ENCODE measurements at places on chromosomes 2 and 18. TPM values are rescaled to one million over a fixed set of nuclear protein-coding genes. Genes with fewer than 3 reads are reported as not detected.

The DLX2 gene
- 1.1 TPM for total RNA-seq

The CFC1 gene
- total RNA-seq: not detected

The INHBB gene
- total RNA-seq: 2.2 TPM

The ZNF397 gene
- 5.1 TPM for total RNA-seq

The WDR33 gene
- total RNA-seq: 20.1 TPM

The CXCR1 gene
- not detected for total RNA-seq

The SCYGR4 gene
- total RNA-seq: not detected

The NDC80 gene
- total RNA-seq: 46.9 TPM

The GYPC gene
- total RNA-seq: not detected

The KCNG2 gene
- total RNA-seq: not detected

The CASP8 gene
- total RNA-seq: 26.1 TPM

The KIAA2012 gene
- not detected for total RNA-seq

The RPRM gene
- total RNA-seq: not detected

The DPY30 gene
- total RNA-seq: 62.9 TPM

The MOGAT1 gene
- total RNA-seq: not detected

The MAL gene
- total RNA-seq: not detected

The IWS1 gene
- total RNA-seq: 39.5 TPM

The RSAD2 gene
- total RNA-seq: not detected

The CAPN10 gene
- 37.9 TPM for total RNA-seq

The VAMP8 gene
- total RNA-seq: 2.6 TPM

The WIPF1 gene
- total RNA-seq: 10.3 TPM

The COL3A1 gene
- not detected for total RNA-seq

The VSNL1 gene
- not detected for total RNA-seq

The MEP1B gene
- not detected for total RNA-seq

The CHST9 gene
- not detected for total RNA-seq

The SPDYA gene
- total RNA-seq: 0.19 TPM

The SELENOI gene
- 15.5 TPM for total RNA-seq

The ACMSD gene
- not detected for total RNA-seq

The CHRND gene
- not detected for total RNA-seq

The NGEF gene
- total RNA-seq: 2.7 TPM

The ATOH8 gene
- 3.8 TPM for total RNA-seq

The SUMO1 gene
- total RNA-seq: 192 TPM

The TRIM54 gene
- 0.13 TPM for total RNA-seq

The WDR54 gene
- 66.7 TPM for total RNA-seq

The C2orf81 gene
- total RNA-seq: 0.37 TPM

The CD226 gene
- 0.17 TPM for total RNA-seq

The SLC39A10 gene
- 19.3 TPM for total RNA-seq

The DNAH6 gene
- total RNA-seq: 0.16 TPM

The TMEM247 gene
- total RNA-seq: not detected

The ARHGAP25 gene
- not detected for total RNA-seq

The CHRNG gene
- not detected for total RNA-seq

The ZSWIM2 gene
- not detected for total RNA-seq

The SERPINB3 gene
- not detected for total RNA-seq

The GPR55 gene
- 0.05 TPM for total RNA-seq

The ANKRD36 gene
- 4.6 TPM for total RNA-seq

The NT5DC4 gene
- not detected for total RNA-seq

The MYCN gene
- not detected for total RNA-seq

The DUSP2 gene
- 1.0 TPM for total RNA-seq

The RAB27B gene
- total RNA-seq: 27.8 TPM

The GREB1 gene
- 1.2 TPM for total RNA-seq

The CXXC1 gene
- 101 TPM for total RNA-seq

The FBXO15 gene
- total RNA-seq: 0.37 TPM

The RAPGEF4 gene
- total RNA-seq: 0.07 TPM
